NCI-H1417 treated with DMSO at 0.1 percent for 48 hours (cell line): ENCODE measurements at places on chromosomes 7 and 10.

GRCh38 chr10:132664407-132664806, 121.5 kb downstream of the NKX6-2 start:
- no peak for DNase-seq

- DNase-seq: no peak
These were observed 17.2 kb downstream of the TSPAN33 start for GRCh38 chr7:129161524-129162225.

GRCh38 chr7:105707967-105708762, 126.9 kb upstream of the EFCAB10 start:
- no peak for DNase-seq

- DNase-seq: no peak
These were observed 26.1 kb downstream of the PLAC9 start for GRCh38 chr10:80158598-80159127.

GRCh38 chr10:116030576-116030975, 242.4 kb downstream of the GFRA1 start:
- DNase-seq: no peak
